ENCODE measurements at places on chromosomes 12 and 14.
A peak's percentile ranks its signal among the peaks of the same experiment; 100 is the strongest.

- no peak for DNase-seq
Measured at GRCh38 chr14:57732463-57733285, 133.2 kb downstream of the SLC35F4 start.

GRCh38 chr12:61282790-61283575 is 977.2 kb upstream of the USP15 start:
- DNase-seq = no peak

DNA sequence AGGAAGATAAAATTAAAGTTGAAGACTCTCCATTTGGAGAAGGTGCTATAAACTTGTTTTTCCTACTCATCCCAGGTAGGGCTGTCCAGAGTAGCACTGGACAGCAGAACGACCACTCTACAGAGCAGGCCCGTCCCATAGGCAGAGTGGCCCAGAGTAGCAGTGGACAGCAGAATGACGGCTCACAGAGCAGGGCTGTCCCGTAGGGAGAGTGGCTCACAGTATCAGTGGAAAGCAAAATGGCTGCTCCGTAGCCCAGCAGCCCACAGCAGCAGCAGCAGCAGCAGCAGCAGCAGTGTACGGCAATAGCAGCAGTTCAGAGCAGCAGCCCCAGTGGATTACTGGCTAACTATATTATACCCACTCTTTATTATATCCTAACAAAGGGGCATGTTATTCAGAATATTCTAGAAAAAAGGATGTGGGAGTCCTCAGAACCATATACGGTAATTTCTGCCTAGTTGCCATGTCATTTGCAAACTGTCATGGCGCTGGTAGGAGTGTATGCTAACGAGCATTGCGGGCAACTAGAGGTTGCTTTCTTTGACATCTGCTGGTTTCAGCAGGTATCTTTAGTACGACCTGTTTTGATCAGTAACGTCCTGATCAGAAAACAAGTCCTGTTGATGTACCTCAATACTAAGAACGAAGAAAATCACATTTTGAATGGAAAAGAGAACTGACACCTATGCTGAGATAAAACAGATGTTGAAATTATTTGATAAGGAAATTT is 567.3 kb downstream of the SLC16A7 start:
- no peak for DNase-seq

DNA sequence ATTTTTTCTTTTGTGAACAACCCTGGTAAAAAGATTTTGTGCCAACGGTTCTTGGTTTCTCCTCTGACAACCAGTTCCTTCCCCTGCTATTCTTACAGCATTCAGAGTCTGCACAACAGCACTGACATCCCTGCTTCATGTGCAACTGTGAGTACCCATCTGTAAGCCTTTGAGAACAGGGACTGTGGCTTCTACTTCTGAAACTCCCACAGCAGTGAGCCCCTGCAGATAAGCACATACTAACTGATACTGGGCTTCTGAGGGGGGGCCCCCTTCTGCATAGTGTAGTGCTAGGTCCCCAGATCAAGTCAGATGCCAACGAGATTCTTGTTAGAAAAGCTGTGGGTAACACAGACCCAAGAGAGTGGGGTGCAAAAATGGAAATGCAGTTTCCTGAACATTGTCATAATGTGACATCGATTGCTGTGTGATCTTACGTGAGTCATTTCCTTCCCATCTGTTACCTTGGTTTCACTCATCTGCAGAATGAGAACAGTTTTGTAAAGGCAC is 11.1 kb upstream of the NINJ2 start:
- DNase-seq = peak; percentile 71

GRCh38 chr12:13986031-13986430 is 4.6 kb upstream of the GRIN2B start:
- no peak for DNase-seq

DNA sequence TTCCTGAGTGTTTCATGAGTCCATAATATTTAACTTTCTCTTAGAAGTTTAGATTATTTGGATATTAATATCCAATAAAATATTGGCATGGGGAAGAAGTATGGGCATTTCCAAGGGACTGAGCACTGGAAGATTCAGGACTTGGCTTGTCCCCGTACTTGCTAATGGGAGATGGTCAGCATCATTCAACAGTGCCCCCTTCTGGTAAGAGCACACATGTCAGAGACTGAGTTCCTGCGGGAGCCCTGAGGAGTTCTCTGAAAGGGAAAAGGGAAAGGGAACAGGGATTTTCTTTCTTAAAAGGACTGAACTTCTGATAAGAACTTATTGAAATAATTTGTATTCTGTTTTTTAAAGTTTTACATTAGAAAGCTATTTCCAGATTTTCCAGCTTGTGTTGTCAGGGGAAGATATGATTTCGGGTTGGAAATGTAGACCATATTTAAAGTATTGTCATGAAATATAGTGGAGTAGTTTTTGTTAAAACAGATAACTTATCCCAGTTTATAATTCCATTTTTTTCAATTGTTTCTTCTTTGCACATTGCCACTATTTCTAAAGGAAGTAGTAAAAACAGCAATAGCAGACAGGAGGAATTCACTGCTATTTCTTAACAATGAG is 59.8 kb upstream of the C12orf71 start:
- DNase-seq = peak; percentile 22

DNA sequence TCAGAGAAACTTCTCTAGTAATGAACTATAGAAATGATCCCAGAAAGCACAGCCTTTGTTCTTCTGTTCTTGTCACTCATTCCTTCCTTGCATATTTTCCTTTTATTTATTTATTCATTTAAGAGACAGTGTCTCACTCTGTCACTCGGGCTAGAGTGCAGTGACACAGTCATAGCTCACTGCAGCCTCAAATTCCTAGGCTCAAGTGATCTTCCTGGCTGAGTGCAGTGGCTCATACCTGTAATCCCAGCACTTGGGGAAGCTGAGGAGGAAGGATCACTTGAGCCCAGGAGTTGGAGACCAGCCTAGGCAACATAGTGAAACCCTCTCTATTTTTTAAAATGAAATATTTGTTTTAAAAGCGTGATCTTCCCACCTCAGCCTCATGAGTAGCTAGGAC is 11.5 kb downstream of the TECPR2 start:
- DNase-seq = no peak

GRCh38 chr12:121827351-121828099 is 23.7 kb downstream of the SETD1B start:
- DNase-seq = no peak

GRCh38 chr14:51491036-51491545 is 160.6 kb upstream of the FRMD6 start:
- DNase-seq = no peak

- no peak for DNase-seq
Measured at GRCh38 chr14:76080471-76080870, 71.3 kb upstream of the GPATCH2L start.

- peak; percentile 83 for DNase-seq
Measured at GRCh38 chr12:128794661-128795529, 28.9 kb downstream of the SLC15A4 start.

DNA sequence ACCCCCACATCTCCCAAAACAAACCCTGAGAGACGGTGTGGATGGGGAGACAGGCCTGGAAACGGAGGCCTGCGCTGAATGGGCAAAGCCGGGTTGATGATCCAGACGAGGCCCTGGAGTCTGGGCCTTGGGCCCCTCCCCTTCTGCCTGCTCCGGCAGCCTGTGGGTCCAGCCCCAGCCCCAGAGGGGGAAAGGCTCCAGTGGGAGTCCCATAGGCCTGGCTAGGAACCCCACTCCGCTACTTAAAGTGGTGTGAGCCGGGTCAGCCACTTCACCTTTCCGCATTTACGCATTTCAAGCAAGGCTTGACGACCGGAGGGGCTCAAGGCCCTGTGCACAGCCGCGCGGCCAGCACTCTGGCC is 695 bp upstream of the TNFAIP2 start:
- no peak for DNase-seq

- peak; percentile 38 for DNase-seq
Measured at GRCh38 chr12:42482748-42483520, 106.6 kb downstream of the PRICKLE1 start.

DNA sequence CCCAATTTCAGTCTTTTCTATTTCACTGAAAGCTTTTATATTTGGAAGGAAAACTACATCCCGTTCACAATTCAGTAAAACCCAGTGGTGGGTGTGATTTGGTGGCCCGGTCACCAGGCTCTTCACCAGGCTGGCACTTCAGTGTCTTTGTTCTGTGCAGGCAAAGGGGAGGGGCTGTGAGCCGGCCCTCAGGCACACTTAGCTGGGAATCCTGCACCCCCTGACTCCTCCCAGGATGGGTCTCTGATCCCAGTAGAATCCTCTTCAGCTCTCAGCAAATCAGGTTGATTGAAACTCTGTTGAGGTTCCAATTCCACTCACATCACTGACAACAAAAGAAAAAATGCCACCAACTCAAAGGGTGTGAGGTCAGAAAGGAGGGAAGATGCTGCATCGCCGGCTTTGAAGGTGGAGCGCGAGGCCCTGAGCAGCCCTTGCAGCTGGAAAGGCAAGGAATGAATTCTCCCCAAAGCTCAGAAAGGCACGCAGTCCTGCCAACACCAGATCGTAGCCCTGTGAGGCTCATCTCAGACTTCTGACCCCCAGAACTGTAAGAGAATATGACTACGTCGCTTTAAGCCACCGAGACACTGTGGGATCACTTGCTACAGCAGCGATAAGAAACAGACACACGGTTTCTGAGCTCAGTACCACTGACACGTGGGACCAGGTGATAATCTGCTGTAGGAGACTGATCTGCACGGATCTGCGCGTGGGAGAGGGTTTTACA is 166.6 kb downstream of the PIWIL1 start:
- DNase-seq = no peak

DNA sequence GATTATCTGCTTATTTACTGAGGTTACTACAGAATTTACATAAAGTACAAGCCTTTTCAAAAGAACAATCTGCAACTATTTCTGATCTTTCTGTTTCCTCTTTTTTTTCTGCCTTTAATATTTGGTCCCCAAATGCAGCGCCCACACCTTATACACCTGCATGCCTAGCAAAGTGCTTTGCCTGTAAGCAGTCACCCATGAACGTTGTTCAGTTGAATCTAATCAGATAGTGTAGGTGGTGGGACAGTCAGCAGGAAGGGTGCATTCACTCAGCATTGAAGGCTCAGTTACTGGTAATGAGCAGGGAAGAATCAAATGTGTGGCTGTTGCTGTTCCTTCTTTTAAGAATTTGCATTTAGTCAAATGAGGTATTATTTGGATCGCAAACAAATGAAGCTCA is 108.4 kb downstream of the GPR135 start:
- no peak for DNase-seq

- DNase-seq = no peak
Measured at GRCh38 chr14:104230119-104230815, 91.9 kb downstream of the KIF26A start.

DNA sequence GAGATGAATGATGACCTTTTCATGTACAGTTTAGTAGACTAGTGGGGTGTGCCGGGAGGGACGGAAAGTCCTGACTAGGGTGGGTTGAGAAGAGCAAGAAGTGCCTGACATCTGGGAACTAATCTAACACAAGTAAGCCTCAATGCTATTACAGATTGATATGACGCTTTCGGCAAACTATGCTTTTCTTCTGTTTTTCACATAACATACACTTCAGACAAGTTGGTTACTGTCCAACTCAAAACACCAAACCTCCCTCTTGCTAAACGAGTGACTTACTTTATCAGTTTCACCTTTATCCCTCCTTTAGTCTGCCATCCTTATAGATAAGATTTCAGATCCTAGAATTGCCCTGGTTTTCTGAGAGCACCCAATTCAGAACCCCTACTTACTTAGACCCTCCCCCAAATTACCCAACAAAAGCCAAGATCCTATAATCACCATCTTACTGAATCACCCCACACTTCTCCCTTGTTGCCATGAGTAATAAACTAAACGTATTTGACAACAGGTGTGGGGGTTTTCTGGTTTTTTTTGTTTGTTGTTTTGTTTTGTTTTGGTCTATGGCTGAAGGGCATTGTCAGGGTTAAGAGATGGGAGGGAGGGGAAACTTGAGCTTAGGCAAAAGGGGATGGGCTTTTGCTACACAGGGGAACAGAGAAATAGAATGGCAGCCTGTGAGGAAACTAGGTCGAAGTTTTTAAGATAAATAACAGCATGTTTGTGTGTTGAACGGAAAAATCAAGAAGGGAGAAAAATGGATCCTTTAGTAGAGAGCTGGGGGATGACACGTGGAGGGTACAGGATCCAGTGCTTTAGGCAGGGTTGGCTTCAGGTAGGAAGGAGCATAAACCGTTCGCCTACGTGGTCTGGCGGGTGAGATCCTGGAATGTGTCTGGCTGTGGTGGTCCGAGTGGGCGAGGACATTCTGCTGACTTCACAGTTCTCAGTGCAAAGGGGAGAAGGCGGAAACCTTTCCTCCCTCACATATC is 6.1 kb upstream of the PSMA3 start:
- DNase-seq = no peak

DNA sequence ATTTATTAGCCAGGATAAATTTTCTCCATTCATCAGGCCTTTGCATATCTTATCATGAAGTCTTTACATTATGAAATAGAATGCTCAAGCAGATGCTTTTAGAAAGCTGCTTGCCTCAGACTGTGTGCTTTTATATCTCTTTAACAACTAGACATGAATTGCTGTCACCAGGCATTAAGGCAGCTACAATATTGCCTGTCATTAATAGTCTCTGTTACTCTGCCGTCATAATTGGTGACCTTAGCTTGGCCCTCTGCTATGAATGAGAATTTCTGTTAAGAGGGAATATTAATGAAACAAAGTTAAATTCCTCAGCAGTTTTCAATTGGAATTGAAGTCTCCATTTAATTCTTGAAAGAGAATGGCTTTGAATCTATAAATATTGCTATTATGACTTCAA is 266.8 kb upstream of the MIS18BP1 start:
- DNase-seq = no peak

GRCh38 chr12:105561546-105562198 is 231.2 kb downstream of the C12orf75 start:
- DNase-seq = no peak

GRCh38 chr14:71244341-71244740 is 337.1 kb downstream of the PCNX1 start:
- DNase-seq = no peak

- no peak for DNase-seq
Measured at GRCh38 chr14:71597287-71597920, 334.8 kb upstream of the RGS6 start.

DNA sequence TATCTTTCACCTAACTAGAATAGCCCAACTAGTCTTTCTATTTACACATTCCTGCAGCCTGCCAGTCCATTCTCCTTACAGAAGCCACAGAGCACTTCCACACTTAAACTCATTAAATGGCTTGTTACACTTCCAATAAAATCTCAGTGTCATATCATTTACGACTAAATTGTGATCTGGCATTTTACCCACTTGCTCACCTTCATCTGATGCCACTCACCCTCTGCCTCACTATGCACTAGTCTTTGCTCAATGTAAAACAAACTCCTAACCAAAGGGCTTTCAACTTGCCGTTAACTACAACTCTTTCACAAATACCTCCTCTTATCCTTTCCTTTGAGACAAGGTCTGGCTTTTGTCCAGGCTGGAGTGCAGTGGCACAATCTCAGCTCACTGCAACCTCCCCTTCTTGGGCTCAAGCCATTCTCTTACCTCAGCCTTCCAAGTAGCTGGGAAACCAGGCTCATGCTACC is 24.1 kb downstream of the YAF2 start:
- DNase-seq = no peak

DNA sequence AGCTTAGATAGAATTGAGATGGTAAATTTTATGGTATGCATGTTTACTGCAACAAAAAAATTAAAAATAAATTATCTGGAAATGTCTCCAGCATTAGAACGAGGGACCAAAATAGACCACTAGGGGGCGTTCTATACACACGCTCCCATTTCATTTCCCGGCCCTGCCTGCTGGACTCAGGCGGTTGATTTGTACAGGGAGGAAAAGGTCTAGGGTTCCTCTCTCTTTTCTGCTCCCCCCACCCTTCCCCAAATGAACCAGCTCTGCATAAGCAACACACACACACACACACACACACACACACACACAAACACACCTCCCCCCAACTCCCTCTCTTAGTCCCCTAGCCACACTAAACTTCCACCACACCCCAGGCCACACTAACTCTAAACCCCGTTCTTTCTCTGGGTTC is 7.8 kb upstream of the DTX1 start:
- peak; percentile 58 for DNase-seq

All from CD8-positive, alpha-beta T cell (primary cell).